ENCODE measurements at places on chromosomes 12 and 14.

- DNase-seq = no peak
These were observed 98.6 kb downstream of the NT5DC3 start for GRCh38 chr12:103742349-103742932.

GRCh38 chr12:86634456-86635410, 378.5 kb upstream of the MGAT4C start:
- DNase-seq = no peak

DNA sequence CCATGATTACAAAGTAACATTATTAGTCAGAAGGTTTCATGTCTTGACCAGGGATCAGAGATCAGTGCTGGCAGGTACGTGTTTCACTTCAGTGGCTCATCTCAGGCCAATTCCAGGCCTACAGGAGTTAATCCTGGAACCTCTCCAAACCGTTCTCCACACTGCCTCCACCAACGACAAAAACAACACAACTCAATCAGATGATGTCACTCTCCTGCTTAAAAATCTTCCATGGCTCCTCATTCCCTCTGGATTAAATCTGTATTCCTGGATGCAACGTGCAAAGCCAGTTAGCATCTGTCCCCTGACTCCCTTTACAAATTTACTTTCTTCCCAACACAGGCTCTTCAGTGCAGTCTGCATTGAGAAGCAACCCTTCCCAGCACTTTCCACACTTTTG, 34.3 kb upstream of the TXNRD1 start:
- no peak for DNase-seq

DNA sequence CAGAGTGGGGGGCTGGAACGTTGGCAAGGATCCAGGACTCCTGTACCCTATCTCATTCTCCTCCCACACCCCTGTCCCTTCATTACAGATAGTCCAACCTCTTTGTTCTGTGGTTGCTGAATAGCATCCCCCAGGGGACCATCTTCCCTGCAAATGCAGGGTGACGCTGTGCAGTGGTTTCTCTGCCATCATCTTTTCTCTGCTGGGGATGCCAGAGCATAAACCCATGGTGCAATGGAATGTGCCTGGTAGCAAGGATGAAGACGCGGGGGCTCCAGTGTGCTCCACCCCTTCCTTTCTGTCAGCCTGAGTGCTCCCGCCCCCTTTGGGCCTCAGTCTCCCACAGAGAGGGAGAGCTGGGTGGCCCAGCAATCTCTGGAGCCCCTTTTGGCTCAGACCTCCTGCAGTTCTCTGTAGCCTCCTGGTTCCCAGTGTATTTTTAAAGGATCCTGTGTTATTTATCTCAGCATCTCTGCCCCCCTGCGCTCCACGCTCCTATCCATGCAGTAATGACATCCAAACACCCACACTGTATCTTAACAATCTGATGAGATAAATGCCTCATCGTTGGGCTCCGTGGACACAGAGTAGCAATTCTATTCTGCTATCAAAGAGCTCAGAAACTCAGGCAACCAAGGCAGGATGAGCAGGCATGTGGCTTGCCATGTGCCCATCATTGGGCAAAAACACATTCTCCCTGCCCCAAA, 212.8 kb downstream of the CACNA1C start:
- DNase-seq = no peak

DNA sequence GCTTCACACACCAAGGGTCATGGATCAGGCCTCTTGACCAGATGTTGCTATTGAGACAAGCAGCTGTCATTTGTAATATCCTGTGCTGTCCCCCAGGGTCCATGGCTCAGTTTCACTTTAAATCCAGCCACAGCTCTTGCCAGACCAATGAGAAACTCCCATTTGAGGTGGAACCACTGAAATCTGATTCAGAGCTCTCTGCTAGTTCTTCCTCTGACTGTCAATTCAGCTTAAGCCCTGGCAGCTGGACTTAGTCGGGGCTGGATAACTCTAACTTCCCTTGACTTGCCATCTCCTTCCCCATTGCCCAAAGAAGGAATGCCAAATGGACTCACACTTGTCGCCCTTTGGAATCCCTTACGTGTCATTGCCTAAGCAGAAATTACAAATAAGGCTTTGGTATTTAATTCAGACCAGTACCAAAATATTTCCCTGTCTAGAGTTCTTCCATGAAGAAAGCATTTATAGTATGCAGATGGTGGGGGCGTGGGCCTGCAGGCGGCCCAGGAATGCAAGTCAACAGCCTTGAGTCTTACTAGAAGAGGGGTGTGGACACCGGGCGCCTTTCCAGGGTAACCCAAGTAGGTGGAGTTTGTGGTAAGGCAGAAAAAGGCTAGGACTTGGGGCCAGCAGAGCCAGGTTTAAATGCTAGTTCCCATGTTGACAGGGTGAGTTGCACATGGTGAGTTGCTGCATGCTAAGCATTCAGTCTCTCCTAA, 96.9 kb upstream of the TMPO start:
- DNase-seq = peak; percentile 40

Data from Kasumi-1 (cell line).